ENCODE measurements at places on chromosomes 7 and 10.

GRCh38 chr7:14988941-14989340 lies 86.4 kb upstream of the DGKB start:
- H3K27me3 ChIP-seq = no peaks in the 10 kb centered on the region
- no peaks in the 10 kb centered on the region for H3K4me1 ChIP-seq
- H3K36me3 ChIP-seq = no peaks in the 10 kb centered on the region

GRCh38 chr10:628386-629045 lies 61.0 kb downstream of the DIP2C start:
- H3K36me3 ChIP-seq = no peaks in the 10 kb centered on the region
- H3K4me1 ChIP-seq = no peaks in the 10 kb centered on the region
- DNase-seq = no peak
- H3K4me3 ChIP-seq = no peak overlapping the region
- H3K27ac ChIP-seq = no peak overlapping the region
- no peaks in the 10 kb centered on the region for H3K27me3 ChIP-seq

DNA sequence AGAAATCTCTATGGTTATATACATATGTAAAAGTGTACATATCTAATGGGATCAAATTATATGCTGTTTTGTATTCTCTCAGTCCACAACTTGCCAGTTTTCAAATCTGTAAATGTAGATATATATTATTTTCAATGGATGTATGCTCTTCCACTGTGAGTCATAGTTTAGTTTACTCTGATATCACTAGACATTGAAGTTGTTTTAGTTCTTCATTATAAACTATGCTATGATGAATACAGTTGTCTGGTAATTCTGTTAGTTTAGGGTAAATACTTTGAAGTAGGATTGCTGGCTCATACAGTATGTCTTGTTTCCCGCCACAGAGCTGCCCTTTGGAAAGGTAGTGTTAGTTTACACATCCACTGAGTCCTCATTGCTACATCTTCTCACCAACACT lies 25.2 kb downstream of the SDK1 start:
- H3K4me3 ChIP-seq = no peak overlapping the region
- no peaks in the 10 kb centered on the region for H3K27me3 ChIP-seq
- DNase-seq = no peak

DNA sequence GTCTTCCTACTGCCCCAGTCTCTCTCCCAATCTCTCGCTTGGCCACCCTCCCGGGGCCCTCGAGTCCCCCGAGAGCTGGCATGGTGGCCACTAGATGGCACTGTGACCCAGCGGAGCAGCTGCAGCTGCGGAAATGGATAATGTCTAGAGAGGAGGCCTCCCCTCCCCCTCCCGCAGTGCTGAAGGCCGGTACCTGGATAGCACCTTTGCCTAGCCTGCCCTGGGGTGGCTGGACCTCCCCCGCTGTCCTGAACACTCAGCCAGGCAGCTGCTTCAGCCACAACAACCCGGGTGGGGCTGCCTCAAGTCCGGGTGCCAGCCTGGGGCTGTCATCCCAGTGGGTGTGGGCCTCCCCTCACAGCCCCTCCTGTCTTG lies 65.2 kb downstream of the GOLGA7B start:
- no peak overlapping the region for H3K4me3 ChIP-seq
- H3K27me3 ChIP-seq = peaks cover 58% of the 10 kb centered on the region
- peaks cover 8% of the 10 kb centered on the region for H3K4me1 ChIP-seq
- H3K36me3 ChIP-seq = peaks cover 4% of the 10 kb centered on the region

- no peak overlapping the region for H3K27ac ChIP-seq
- peak; percentile 72 for DNase-seq
- H3K36me3 ChIP-seq = no peaks in the 10 kb centered on the region
- peaks cover 56% of the 10 kb centered on the region for H3K27me3 ChIP-seq
- peaks cover 6% of the 10 kb centered on the region for H3K4me1 ChIP-seq
- no peak overlapping the region for H3K4me3 ChIP-seq
These were observed 225.2 kb upstream of the PRSS58 start for GRCh38 chr7:142482891-142483658.

GRCh38 chr7:155709453-155709852 lies 65.0 kb downstream of the RBM33 start:
- H3K27ac ChIP-seq = no peak overlapping the region
- peaks cover 38% of the 10 kb centered on the region for H3K36me3 ChIP-seq
- no peaks in the 10 kb centered on the region for H3K27me3 ChIP-seq

- H3K27ac ChIP-seq = no peak overlapping the region
- DNase-seq = no peak
- H3K4me3 ChIP-seq = no peak overlapping the region
- no peaks in the 10 kb centered on the region for H3K4me1 ChIP-seq
- no peaks in the 10 kb centered on the region for H3K27me3 ChIP-seq
These were observed 13.6 kb downstream of the FOXP2 start for GRCh38 chr7:114428211-114428610.

DNA sequence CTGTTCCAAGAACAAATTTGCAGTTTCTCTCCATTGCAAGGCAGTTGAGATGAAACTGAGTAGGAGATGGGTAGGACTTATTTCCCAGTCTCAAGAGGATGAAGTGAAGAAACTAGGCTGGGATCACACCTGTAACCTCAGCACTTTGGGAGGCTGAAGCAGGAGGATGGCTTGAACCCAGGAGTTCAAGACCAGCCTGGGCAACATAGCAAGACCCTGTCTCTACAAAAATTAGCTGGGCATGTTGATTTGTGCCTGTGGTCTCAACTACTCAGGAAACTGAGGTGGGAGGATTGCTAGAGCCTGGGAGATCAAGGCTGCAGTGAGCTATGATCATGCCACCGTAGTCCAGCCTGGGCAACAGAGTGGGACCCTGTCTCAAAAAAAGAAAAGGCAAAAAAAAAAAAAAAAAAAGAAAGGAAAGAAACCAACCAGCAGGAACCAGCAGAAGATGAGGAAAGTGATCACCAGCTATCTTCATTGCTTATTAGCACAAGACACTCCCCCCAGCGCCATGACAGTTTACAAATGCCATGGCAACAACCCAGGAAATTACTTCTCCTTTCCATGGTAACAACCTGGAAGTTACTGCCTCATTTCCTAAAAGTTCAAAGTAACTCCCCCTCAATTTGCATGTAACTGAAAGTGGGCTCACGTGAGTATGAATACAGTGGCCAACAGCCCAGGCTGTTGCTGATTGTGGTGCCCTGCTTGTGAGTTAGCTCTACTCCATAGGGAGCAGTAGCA lies 18.3 kb upstream of the ST8SIA6 start:
- no peaks in the 10 kb centered on the region for H3K4me1 ChIP-seq
- DNase-seq = no peak
- H3K27ac ChIP-seq = no peak overlapping the region

- H3K4me1 ChIP-seq = peaks cover 39% of the 10 kb centered on the region
- H3K27me3 ChIP-seq = no peaks in the 10 kb centered on the region
These were observed at the start of gene DOCK1 for GRCh38 chr10:126904818-126905701. Gene DOCK1 (plus strand): TSS chr10:126905428. CDS start chr10:126905518, 90 bp downstream.

- H3K4me1 ChIP-seq = no peaks in the 10 kb centered on the region
- no peak for DNase-seq
- H3K4me3 ChIP-seq = no peak overlapping the region
- H3K27me3 ChIP-seq = no peaks in the 10 kb centered on the region
These were observed 37.4 kb upstream of the ABCB4 start for GRCh38 chr7:87512906-87513305.

GRCh38 chr7:107995184-107996071 lies 7.5 kb downstream of the LAMB1 start:
- H3K4me3 ChIP-seq = peak overlapping the region; percentile 24
- DNase-seq = peak; percentile 22
- peaks cover 26% of the 10 kb centered on the region for H3K36me3 ChIP-seq
- peak overlapping the region; percentile 5 for H3K27ac ChIP-seq
- peaks cover 31% of the 10 kb centered on the region for H3K4me1 ChIP-seq

- H3K27me3 ChIP-seq = peaks cover 22% of the 10 kb centered on the region
- DNase-seq = peak; percentile 73
- no peaks in the 10 kb centered on the region for H3K4me1 ChIP-seq
- no peak overlapping the region for H3K27ac ChIP-seq
- H3K36me3 ChIP-seq = no peaks in the 10 kb centered on the region
- H3K4me3 ChIP-seq = no peak overlapping the region
These were observed 83.9 kb upstream of the PDLIM1 start for GRCh38 chr10:95374597-95375209.

DNA sequence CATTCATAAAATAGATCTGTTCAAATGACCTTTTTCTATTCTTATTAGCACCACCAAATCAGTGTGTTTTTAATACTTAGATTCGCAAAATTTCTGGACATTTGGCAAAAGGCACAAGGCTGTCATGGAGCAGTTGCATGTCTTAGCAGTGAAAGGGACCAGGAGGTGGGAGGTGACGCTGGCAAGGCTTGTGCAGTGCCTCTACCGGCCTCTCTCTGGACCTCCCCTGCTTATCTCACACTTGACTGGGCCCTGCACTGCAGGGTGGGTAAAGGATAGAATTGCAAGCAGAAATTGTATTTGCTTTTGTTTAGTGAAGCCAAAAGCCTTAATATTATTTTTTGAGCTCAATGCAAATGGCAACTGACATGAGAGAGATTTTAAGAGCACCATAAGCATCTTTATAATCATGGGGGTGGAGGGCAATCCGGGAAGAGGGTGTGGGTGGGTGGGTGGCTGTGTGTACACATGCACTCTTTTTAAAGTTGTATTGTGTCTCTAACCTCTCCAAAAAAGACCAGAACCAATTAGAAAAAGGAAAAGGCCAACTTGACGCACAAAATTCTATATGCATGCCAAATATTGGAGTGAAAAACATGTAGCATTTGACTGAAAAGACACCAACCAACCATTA lies 106.3 kb downstream of the WNT2 start:
- H3K27ac ChIP-seq = no peak overlapping the region
- DNase-seq = no peak
- H3K27me3 ChIP-seq = no peaks in the 10 kb centered on the region
- no peaks in the 10 kb centered on the region for H3K4me1 ChIP-seq

DNA sequence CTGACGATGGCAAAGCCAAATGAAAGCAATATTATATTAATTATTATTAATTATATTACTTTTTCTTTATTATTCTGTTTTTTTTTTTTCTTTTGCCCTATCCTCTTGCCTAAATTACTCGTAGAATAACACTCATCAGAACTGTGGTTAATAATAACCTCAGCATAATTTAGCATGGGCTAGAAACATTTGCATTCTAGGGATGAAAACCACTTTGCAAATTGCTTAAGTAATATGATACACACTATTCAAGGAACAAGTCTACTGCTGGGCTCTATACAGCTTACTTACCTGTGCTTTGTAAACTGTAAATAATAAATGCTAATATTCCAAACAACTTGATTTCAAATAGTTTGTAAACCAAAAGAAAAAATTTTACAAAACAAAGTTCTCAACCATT lies 375.8 kb downstream of the HGF start:
- no peaks in the 10 kb centered on the region for H3K27me3 ChIP-seq
- H3K4me1 ChIP-seq = no peaks in the 10 kb centered on the region
- H3K36me3 ChIP-seq = no peaks in the 10 kb centered on the region

- H3K4me1 ChIP-seq = peaks cover 30% of the 10 kb centered on the region
- no peak overlapping the region for H3K4me3 ChIP-seq
- H3K36me3 ChIP-seq = peaks cover 6% of the 10 kb centered on the region
- no peak for DNase-seq
- no peak overlapping the region for H3K27ac ChIP-seq
These were observed 2.8 kb downstream of the FXYD4 start for GRCh38 chr10:43374194-43374593.

- H3K4me3 ChIP-seq = peak overlapping the region; percentile 85
- peaks cover 22% of the 10 kb centered on the region for H3K36me3 ChIP-seq
- DNase-seq = peak; percentile 20
- peaks cover 43% of the 10 kb centered on the region for H3K4me1 ChIP-seq
- H3K27ac ChIP-seq = peak overlapping the region; percentile 56
- no peaks in the 10 kb centered on the region for H3K27me3 ChIP-seq
These were observed 743 bp downstream of the RBM17 start for GRCh38 chr10:6089334-6090219.

DNA sequence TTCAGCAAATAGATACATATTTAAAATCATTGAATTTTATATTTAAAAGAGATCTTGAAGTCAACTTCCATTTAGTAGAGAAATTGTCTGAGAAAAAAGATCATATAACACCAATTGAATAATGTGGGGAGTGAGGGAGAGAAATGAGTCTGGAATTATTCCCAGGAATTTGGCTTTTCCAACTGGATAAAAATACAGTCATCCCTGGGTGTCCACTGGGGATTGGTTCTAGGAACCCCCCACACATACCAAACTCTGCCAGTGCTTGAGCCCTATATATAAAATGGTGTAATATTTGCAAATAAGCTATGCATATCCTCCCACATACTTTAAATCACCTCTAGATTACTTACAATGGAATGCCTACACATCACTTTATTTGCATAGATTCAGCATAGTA lies 162.8 kb upstream of the SEMA3C start:
- no peaks in the 10 kb centered on the region for H3K27me3 ChIP-seq
- no peak overlapping the region for H3K27ac ChIP-seq
- no peak overlapping the region for H3K4me3 ChIP-seq
- no peak for DNase-seq

- DNase-seq = no peak
- no peaks in the 10 kb centered on the region for H3K4me1 ChIP-seq
- H3K27me3 ChIP-seq = peaks cover 87% of the 10 kb centered on the region
- no peak overlapping the region for H3K4me3 ChIP-seq
- H3K27ac ChIP-seq = no peak overlapping the region
These were observed 3.3 kb upstream of the UNCX start for GRCh38 chr7:1229202-1229947.

DNA sequence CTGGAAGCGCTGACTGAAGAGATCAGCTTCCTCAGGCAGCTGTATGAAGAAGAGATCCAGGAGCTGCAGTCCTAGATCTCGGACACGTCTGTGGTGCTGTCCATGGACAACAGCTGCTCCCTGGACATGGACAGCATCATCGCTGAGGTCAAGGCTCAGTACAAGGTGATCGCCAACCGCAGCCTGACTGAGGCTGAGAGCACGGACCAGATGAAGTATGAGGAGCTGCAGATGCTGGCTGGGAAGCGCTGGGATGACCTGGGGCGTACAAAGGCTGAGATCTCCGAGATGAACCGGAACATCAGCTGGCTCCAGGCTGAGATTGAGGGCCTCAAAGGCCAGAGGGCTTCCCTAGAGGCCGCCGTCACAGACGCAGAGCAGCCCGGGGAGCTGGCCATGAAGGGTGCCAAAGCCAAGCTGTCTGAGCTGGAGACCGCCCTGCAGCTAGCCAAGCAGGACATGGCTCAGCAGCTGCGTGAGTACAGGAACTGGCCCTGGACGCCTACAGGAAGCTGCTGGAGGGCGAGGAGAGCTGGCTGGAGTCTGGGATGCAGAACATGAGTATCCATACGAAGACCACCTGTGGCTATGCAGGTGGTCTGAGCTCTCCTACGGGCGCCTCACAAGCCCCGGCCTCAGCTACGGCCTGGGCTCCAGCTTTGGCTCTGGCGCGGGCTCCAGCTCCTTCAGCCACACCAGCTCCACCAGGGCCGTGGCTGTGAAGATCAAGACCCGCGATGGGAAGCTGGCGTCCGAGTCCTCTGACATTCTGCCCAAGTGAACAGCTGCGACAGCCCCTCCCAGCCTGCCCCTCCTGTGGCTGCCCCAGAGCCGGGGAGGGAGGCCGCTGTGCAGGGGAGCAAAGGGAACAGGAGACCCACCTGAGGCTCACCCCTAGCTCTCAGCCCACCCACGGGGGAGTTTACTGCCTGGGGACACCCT lies 24.9 kb upstream of the AMPH start:
- H3K36me3 ChIP-seq = no peaks in the 10 kb centered on the region
- H3K4me1 ChIP-seq = no peaks in the 10 kb centered on the region
- no peak for DNase-seq
- no peak overlapping the region for H3K4me3 ChIP-seq
- peaks cover 66% of the 10 kb centered on the region for H3K27me3 ChIP-seq

GRCh38 chr10:72087392-72087968 lies 871 bp downstream of the SPOCK2 start:
- H3K27me3 ChIP-seq = no peaks in the 10 kb centered on the region
- peak; percentile 52 for DNase-seq
- H3K36me3 ChIP-seq = peaks cover 47% of the 10 kb centered on the region
- peaks cover 60% of the 10 kb centered on the region for H3K4me1 ChIP-seq
- H3K4me3 ChIP-seq = peak overlapping the region; percentile 79

Data from Calu3 (cell line).